Foreskin keratinocyte (primary cell): ENCODE measurements at places on chromosomes 7 and 10. TPM values are rescaled to one million over a fixed set of nuclear protein-coding genes. Genes with fewer than 3 reads are reported as not detected.

Gene SLC26A5
- polyA plus RNA-seq = not detected in 2 replicates

Gene MORN4
- 8.9 and 11.3 TPM in 2 replicates for polyA plus RNA-seq

- DNase-seq = no peak
Measured at GRCh38 chr7:129492391-129492790, 9.9 kb upstream of the SMKR1 start.

DNA sequence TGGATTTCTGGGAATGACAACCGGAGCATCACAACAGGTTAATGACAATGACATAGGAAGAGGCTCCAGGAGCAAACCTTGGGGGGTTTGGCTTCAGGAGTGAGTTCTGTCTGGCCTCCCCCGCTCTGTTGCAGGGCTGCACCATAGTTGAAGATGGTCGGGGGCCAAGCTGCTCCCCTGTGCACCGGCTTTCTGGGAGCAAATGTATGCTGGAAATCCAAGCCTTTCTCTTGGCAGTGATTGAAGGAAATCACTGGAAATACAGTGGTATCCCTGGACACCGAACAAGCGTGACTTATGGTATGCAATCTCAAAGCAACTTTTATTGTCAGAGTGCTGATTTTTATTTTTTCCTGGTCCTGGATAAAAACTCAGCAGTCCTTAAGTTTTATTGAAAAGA, 251.9 kb upstream of the ZNF32 start:
- no peak for DNase-seq

DNA sequence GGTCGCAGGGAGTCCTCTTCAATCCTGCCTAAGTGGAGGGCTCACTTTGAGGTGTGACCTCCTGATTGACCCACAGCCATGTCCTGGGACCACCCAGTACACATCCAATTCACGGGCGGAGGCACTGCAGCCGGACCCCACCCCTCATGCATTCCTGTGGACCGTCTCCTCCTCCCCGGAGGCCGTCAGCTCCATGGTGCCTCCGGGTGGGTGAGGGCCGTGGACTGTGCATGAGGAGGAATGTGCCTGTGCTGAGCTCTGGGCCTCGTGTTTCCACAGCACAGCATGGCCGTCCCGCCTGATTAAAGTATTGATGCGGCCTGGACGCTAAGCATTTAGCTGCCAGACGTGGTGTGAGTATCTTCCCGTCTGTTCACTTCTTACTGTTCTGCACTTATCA, 52.8 kb downstream of the CFAP46 start:
- no peak for DNase-seq

DNA sequence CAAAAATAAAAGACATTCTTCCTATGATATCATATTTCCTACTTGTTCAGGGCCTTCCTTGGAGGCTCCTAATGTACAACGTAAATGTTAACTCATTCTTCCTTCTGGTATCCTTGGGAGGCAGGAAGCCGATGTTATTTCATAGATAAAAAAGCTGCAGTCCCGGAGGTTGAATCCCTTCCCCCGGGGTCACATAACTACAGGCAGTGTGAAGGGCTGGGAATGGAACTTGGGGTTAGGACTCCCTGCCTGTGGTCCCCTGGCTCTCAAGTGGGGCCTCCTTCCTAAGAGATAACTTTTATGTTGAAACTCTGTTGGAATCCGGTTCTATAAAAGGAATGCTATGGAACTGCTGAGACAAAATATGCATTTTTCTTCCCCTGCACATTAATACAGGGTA, 14.9 kb upstream of the CCDC3 start:
- no peak for DNase-seq

GRCh38 chr10:112958275-112958995, 8.4 kb downstream of the TCF7L2 start:
- no peak for DNase-seq

GRCh38 chr7:140159497-140159896, 17.3 kb downstream of the KDM7A start:
- peak; percentile 44 for DNase-seq
